ENCODE measurements at places on chromosomes 1 and 21.

- DNase-seq = no peak
Measured at GRCh38 chr1:67942274-67942673, 108.2 kb downstream of the DIRAS3 start.

DNA sequence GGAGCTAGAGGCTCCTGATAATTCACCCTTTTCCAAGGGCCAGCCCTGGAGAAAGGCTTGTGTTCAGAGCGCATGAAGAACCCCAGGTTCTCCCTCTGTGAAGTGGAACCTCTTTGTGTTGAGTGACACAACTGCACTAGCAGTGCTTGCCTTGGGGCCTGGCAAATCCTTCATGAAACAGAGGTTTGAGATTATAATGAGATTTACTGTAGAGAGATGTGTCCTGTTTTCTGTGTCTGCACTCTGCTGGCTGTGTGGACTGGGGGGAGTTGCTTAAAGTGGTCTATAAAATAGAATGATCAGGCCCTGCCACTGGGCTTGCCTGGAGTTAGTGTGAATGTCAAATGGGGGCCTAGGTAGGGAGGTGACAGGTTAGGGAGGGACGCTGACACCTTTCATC lies 11.5 kb upstream of the TNFRSF1B start:
- no peak for DNase-seq

- no peak for DNase-seq
Measured at GRCh38 chr1:54371942-54372275, 34.3 kb downstream of the SSBP3 start.

GRCh38 chr1:109438798-109439297 lies 12.6 kb upstream of the PSMA5 start:
- peak; percentile 47 for DNase-seq

DNA sequence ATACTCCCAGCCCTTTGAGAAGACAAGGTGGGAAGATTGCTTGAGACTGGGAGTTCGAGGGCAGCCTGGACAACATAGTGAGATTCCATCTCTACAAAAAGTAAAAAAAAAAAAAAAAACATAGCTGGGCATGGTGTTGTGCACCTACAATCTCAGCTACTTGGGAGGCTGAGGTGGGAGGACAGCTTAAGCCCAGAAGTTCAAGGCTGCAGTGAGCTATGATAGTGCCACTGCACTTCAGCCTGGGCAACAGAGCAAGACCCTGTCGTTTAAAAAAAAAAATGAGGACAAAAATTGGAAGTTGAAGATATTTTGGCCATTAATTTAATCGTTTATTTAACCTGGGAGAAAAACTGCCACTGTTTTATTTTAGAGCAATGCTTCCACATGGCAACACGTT lies 1.1 kb downstream of the URB1 start:
- no peak for DNase-seq

DNA sequence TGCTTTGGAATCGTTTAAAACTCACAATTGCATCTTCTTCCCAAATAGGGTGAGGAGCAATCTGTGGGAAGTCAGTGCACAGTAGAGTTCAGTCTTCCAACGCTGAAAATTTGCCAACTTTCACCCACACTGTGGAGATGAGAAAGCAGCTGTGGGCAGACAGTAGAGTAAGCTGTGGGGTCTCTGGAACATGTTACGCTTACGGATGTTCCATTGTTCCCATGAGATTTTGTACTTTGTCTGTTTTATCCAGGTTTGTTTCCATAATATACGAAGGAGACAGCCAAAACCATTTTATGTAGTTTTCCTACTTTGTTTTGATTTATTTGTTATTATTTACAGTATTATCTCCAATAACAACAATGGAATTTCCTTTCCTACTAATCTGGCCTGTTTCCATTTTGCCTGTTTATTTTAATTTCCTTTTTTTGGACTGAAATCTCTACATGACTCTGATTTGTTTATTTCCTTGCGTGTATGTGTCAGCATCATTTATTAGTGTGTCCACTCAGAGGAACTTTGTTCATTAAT lies 65.1 kb upstream of the RGL1 start:
- DNase-seq = no peak

GRCh38 chr1:47664356-47664755 lies 226.5 kb downstream of the FOXD2 start:
- DNase-seq = no peak

- DNase-seq = no peak
Measured at GRCh38 chr1:40974945-40975344, 4.6 kb upstream of the CTPS1 start.

DNA sequence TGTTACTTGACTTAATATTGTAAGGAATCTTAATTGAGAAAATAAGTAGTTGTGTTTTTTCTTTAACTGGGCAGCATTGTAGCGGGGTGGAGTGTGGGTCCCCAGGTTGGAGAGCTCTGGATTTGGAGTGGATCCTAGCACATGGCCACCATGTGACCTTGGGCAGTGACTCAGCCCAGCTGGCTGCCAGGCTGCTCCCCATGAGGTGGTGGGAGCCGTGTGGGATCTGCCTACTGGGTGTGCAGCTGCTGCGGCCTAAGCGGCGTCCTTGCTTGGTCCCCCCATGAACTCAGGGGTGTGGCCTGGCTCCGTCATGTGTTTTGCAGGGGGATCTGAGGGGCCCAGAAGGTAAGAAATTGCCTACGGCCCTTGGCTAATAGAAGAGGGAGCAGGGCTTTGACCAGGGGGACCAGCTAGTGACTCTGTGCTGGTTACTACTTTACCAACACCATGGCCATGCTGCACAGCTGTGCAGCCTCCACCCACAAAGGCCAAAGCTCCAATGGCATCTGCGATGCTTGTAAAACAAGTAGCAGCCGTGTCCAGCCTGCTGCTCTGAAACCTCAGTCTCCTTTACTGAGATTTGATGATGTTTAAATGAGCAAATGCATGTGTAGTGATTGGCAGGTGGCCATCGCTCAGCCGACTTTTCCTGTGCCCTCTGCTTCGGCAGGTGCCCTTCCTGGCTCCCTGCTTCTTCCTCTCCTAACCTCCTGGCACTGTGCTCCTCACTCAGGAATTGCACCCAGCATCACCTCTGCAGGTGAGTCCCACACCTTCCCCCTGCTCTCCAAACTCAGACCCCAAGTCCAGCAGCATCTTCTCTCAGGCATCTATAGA lies 68.3 kb downstream of the ADARB1 start:
- DNase-seq = no peak

DNA sequence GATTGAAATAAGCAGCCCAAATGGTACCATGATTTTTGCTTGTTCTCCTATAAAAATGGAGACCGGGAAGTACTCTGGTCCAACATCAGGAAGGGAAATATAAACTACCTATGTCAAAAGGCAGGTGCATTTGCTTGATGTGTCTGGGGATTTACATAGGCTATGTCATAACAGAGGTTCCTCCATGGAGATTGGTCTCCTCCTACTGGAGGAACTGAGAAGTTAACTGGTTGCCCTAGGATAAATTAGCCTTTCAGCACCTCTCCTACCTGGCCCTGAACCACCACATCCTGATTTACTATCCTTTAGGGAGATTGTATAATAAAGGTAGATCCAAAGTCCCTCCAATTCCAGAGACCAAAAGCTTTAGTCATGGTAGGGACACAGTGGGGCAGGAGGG lies 1109.3 kb upstream of the B3GALT2 start:
- DNase-seq = peak; percentile 47

DNA sequence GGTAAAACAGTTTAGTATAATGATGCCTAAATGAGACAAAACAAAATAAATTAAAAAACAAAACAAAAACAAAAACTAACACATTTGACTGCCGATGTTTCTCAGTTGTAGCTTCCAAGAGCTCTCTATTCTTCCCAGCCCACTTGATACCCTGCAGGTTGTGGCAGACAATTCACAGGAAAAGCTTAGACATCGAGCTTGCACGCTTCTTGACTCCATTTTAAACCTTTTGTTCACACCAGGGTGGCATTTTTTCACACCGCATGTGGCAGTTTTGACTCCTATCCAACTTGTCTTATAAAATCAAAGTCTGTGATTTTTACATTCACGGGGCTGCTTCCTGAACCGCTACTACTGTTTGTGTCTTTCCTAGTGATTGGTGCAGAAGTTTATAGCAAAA lies 575.9 kb downstream of the USP25 start:
- no peak for DNase-seq

DNA sequence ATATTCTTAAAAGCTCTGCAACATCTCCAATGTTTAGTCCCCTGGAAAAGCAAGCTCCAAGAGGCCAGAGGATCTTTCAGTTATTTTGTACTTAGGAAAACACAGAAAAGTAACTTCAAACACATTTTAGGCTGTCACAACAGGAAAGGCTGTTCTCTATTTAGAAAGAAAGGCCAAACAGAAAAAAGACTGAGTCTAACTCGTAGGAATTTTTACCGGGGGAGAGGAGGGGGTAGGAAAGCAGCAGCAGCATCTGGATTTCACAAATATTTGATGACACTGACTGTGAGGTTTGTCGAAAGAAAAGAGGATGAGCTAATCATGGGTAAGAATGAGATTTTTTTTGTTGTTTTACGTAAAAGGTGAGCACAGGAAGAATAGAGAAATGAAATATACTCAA lies 107.1 kb downstream of the EIF4G3 start:
- DNase-seq = no peak

DNA sequence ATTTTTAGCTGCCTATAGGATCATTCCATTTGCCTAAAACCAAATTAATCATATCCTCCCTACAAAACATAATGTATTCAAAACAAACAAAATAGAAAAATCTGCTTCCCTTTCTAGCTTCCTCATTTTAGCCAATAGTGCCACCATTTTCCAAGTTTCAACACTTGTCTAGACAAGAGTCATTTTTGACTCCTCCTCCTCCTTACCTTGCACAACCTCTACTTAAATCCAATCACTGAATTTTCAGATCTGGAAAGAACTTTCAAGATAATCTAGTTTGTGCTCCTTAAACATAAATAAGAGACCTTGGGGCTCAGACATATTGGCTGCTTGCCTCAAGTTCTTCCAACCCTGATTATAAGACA lies 7.4 kb downstream of the STX6 start:
- no peak for DNase-seq

DNA sequence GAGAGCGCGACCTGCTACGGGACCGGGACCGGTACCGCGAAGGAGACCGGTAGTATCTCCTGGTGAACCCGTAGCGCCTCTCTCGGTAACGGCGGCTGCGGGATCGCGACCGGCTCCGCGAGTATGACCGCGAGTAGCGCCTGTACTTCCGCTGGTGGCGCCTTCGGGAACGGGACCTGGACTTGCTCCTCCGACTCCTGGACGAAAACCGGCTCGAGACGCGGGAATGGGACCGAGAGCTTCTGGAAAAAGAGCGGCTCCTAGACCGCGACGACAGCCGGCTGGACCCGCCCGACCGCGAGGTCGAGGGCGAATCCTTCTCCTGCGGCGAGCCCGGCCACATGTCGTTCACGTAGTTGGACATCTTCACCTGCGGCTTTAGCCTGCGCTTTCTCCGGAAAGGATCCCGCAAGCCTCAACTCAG lies 642 bp downstream of the RSRP1 start:
- DNase-seq = peak; percentile 36

- no peak for DNase-seq
Measured at GRCh38 chr1:53336146-53336545, 8.3 kb upstream of the LRP8 start.

- peak; percentile 64 for DNase-seq
Measured at GRCh38 chr1:153790313-153790965, 15.2 kb downstream of the SLC27A3 start.

DNA sequence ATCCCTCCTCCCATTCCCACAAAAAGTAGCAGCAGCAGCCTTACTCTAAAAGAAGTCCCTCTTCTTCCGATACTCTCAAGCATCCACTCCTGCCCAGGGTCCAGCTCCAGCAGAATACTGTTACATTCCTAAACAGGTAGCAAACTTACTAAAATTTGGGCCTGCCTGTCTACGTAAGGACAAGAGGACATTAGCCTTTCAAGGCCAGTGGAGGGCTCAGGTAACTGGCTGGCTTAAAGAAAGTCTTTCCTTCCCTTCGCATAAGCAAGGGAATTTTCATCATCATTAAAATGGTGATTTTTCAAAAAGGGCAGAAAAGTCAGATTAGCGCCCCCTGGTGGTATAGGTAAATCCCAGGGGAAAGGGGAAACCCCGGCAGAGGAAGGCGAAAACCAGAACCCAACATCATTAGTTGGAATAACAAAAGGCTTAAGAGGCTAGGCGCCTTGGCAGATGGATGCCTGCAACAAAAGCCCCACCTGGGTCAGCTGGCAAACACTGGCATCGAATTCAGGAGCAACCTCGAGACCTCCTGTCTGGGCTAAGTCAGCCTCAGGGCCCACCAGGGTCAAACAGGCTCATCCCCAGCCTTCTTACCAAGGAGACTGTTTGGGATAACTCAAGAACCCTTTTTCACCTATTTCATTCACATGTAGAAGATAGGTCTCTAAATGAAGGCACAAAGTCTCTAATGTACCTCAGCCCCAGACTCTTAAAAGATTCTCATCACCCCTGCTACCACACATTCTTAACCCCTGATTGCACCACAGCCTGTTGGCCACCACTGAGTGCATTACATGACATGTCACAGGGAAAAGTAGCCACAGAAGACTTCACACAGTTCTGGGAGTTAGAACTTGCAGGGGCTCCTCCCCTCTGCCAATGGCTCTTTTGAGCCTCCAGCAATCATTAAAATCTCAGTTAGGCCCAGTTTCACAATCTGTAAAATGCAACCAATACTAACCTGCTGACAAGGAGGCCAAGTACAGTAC lies 36.7 kb downstream of the ERI3 start:
- DNase-seq = peak; percentile 40

GRCh38 chr1:230423951-230424350 lies 2.2 kb downstream of the PGBD5 start:
- no peak for DNase-seq

- no peak for DNase-seq
Measured at GRCh38 chr1:239909898-239910297, 181.8 kb upstream of the FMN2 start.

DNA sequence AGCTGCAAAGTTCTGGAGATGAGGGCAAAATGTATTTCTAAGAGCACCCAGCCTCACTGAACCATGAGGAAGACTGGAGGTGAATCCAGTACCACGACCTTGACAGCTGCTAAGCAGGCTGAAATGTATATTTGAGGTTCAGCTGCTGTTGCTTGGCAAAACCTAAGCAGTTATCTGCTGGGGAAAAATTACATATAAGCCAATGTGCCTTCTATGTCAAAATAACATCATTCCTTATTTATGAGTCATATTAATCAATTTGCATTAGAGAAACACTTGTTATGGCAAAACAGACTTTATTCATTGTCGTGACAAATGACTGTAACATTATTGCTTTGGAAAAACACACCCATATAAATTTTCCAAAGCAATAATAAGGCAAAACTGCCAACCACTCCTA lies 560.5 kb upstream of the NR5A2 start:
- DNase-seq = no peak

GRCh38 chr1:153437236-153437635 lies 20.9 kb downstream of the S100A7A start:
- DNase-seq = no peak

- no peak for DNase-seq
Measured at GRCh38 chr1:216176970-216177369, 246.3 kb downstream of the USH2A start.

- peak; percentile 35 for DNase-seq
Measured at GRCh38 chr1:39266269-39266668, 61.8 kb downstream of the MACF1 start.
